ENCODE measurements at places on chromosomes 11 and 22.

DNA sequence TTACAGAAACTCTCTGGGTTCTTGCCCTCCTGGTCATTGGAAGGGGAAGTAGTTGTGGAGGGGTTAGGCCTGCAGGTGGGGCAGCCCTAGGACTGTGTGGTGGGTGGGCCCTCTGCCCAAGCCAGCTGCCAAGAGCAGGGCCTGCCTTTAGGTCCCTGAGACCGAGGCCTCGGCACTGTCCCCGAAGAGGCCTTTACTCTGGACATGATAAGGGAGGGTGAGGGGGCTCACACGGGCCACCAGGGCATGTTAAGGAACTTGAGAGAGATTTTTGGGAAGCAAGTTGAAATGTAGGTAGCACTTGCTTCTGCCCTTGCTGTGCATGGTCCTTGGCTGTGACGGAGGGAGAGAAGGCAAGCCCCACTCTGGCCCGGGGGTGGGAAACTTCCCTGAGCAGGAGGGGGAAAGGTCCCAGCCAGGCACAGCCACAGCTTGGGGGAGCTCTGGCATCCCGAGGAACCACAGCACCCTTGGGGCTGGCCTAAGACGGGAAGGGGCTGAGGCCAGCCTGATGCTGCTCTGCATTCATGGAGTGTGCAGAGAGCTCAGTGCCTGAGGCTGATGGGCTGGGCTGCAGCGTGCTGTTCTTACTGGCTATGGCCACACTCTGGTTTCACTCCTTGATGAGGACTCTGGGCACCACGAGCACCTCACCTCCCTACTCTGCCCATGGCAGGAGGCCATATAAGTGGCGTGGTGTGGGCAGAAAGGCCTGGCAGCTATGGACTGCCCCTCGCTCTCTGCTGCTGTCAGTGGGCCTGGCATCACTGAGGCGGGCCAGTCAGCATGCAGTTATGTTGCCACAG, 7.8 kb upstream of the RANBP1 start:
- no peak for DNase-seq

GRCh38 chr22:23085785-23086184, 15.5 kb downstream of the GNAZ start:
- DNase-seq = no peak

DNA sequence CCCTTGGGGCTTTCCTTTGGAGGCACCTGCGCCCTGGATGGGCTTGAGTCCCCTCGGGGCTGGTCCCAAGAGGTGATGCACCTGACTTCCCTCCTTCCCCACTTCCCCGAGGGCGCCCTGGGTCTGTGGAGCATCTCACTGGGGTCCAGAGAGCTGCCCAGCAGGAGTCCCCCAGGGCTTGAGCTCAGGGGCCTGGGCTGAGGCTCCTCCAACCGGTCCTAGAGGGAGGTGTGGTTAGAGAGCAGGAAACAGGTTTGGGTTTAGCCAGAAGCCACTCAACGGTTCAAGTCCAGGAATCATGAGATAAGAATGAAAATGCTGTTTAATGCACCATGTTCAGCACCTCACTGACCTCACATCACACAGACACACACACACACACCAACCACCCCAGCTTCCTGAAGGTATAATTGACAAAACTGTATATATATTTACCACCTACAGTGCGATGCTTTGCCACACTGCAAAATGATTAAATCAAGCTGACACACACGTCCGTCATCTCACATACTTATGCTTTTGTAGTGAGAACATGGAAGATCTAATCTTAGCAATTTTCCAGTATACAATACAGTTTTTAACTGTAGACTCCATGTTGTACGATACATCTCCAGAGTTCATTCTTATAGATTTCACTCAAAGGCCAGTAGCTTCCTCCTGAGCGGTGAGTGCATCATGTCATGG, 628 bp upstream of the IGLL1 start:
- DNase-seq = no peak

GRCh38 chr11:19821412-19821875, 108.8 kb downstream of the NAV2 start:
- no peak for DNase-seq

- no peak for DNase-seq
Measured at GRCh38 chr11:71451596-71452198, 1.3 kb upstream of the NADSYN1 start.

GRCh38 chr11:88469561-88470225, 132.2 kb upstream of the CTSC start:
- no peak for DNase-seq

- DNase-seq = no peak
Measured at GRCh38 chr11:10920205-10920604, 62.4 kb upstream of the ZBED5 start.

- DNase-seq = no peak
Measured at GRCh38 chr11:2442589-2442988, 1.7 kb downstream of the TRPM5 start.

DNA sequence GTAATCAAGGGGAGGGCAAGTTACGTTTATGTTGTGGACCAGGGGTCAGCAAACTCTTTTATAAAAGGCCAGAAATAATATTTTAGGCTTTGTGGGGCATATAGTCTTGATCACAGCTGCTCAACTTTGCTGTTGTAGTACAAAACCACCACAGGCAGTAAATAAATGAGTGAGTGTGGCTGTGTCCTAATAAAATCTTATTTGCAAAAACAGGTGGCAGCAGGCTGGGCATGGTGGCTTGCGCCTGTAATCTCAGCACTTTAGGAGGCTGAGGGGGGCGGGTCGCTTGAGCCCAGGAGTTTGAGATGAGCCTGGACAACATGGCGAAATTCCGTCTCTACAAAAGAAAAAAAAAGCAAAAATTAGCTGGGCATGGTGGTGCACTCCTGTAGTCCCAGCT, 57.9 kb upstream of the NUP160 start:
- DNase-seq = no peak

GRCh38 chr11:118168751-118169150, 7.7 kb downstream of the SCN2B start:
- DNase-seq = no peak

GRCh38 chr11:87397011-87397865, 359.5 kb downstream of the TMEM135 start:
- no peak for DNase-seq

- no peak for DNase-seq
Measured at GRCh38 chr11:109264128-109264527, 157.9 kb upstream of the C11orf87 start.

- no peak for DNase-seq
Measured at GRCh38 chr11:131638889-131639288, 268.5 kb downstream of the NTM start.

GRCh38 chr11:119323532-119324033, 6.7 kb upstream of the MCAM start:
- no peak for DNase-seq

DNA sequence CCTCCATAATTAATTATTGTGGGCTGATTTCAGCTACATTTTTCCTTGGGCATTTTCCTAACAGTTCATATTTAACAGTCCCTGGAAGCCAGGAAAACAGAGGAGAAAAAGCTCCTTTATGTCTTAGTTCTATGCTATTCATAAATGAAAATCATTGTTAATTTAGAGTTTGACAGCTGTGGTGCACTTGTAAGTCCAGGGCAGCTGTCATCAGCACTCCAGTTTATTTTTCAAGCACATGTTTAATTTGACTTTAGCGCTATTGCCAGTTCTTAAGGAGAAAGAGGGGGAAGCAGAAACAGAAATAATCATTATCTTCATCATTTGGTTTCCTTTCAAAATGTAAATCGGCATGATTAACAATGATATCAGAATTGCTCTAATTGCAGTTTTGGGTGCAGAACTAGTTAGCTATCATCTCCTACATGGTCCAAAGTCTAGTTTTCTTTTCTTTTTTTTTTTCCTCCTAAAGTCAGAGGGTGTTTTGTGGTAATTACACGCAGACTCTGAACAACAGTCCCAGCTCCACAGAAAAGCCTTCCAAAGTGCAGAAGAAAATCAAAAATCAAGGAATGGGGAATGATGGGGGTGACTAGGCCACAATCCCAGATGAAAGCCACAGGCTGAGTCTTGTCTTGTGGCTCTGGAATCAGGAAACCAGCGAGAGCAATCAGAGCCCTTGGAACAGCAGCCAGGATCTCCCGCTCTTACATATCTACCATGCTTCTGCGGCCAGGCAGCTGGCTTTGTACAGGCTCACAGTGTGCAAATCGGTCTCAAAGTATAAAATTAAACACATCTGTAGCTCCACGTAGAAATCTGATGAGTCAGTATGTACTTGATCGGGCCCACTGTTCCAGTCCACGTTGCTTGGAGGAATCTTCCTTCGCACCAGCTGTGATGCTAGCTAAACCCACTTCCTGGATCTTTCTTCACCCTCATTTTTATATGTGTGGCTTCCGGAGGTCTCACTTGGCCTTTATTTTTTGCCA, 91.9 kb downstream of the SPON1 start:
- DNase-seq = peak; percentile 32

- DNase-seq = no peak
Measured at GRCh38 chr11:40175980-40176379, 1283.5 kb downstream of the LRRC4C start.

GRCh38 chr11:2777871-2778629, 78.3 kb upstream of the KCNQ1OT1 start:
- no peak for DNase-seq

- no peak for DNase-seq
Measured at GRCh38 chr11:7353100-7353499, 101.4 kb downstream of the SYT9 start.

GRCh38 chr11:12247543-12248254, 129.7 kb upstream of the PARVA start:
- DNase-seq = no peak

DNA sequence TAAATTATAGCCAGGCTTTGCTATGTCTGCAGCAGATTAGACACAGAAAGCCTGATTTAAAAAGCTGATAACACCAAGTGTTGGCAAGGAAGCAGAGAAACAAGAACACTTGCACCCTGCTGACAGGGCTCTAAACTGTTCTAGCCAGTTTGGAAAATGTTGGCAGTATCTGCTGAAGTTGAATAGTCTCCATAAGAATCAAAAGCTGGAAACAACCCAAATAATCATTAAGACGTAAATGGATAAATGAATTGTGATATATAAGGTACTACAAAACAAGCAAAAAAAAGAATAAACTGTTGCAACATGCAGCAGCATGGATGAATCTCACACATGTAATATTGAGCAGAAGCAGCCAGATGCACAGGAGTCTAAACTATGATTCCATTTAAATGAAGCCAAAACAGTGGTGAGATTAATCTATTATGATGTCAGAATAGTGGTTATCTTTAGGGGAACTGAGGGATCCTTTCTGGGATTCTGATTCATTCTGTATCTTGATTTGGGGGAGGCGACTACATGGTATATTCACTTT, 40.4 kb upstream of the ADORA2A start:
- DNase-seq = no peak

DNA sequence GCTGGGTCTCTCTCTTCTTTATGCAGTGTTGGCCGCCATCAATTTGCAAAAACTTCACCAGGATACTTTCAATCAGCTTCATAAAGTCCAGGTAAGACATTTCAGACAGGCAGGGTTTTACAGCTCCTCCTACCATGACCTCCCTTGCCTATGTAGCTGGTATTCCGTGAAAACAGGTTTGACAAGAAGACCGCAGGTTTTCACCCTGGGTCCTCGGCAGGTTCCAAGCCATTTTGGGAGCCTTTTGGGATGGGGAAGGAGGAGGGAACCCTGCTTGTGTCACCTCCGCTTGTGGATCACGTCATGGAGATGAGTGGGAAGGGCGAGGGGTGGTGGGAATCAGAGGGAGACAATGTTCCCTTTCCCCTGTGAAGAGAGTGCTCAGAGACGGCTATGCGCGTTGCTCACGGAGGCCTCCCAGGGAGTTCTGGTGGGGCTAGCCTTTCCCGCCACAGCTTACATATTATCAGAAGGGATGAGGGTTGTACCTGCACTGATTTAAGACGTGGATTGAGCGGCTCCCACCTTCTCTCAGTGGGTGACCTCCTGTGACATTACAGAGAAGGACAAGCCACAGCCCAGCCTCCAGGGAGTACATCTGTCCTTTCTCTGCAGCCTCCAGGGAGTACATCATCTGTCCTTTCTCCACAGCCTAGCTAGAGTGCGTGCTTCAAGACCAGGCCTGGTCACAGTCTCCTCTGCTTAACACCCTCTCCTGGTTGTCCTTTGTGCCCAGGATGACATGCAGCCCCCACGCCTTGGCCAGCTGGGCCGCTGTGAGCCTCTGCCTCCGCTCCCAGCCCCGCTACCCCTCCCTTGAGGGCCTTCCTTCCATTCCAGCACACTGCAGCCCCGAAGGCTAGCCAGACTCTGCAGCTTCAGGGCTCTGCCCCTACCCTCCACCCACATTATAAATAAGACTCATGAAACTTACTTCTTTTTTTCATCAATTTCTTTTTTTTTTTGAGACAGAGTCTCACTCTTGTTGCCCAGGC, 17.2 kb downstream of the GLB1L3 start:
- DNase-seq = no peak

DNA sequence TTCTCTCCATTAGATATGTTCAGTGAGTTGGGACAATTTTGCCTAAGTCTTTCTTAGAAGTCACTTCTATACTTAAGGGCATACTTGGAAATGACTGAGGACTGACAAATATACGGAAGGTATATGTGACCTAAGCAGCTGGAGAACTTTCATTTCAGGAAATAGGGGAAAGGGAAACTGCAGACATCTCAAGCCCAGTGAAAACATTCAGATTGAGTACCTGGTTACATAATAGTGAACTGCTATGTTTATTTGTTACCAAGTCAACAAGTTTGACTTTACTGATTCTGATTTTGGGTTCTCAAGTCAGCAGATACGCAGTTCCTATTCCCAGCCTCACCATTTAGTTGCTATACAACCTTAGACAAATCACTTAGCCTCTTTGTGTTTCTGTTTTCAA, 1173.9 kb downstream of the LRRC4C start:
- no peak for DNase-seq

GRCh38 chr11:29153078-29153477, 863.8 kb downstream of the KCNA4 start:
- no peak for DNase-seq

DNA sequence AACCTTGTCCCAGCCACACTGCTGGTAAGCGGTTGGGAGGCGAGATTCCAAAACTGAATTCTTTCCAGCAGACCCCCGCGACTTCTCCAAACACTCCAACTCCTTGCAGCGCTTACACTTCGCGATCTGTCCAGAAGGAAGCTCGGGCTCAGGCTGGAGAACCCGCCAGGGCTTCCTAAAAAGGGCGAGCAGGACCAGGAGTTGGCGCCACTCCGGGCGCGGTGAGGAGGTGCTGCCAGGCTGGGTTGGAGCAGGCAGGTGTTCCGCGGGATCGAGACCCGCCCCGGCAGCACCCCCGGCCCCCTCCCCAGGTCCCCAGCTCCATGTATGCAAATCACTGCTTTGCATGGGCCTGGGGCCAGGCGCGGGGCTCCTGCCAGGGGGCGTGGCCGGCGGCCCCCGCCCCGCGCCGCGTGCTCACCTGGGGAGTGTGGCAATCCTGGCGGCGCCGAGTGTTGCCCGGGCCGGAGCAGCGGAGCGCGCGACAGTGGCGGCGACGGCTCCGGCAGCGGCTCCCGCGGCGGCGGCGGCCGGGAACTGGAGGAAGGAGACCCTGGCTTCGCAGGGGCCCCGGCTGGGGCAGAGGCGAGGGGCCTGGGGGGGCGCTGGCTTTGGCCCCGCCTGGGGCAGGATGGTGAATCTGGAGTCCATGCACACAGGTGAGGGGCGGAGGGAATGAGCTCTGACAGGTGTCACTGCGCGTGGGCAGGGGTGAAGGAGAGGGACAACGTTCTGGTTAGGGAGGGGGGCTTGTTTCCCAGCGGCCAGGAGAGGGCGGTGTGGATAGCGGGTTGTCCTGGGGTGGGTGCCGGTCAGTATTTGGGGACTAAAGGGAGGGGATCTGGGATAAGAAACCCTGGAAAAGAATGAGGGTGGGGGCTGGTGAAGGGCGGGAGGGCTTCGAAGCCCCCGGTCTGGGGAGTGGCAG, at the start of gene POU2F3:
Gene POU2F3, plus strand, starts transcription at position 428 of the 928 bp plus-strand sequence. Its CDS starts 204 bp downstream, at position 632.
- no peak for DNase-seq

- DNase-seq = no peak
Measured at GRCh38 chr22:38733329-38733723, 22.5 kb downstream of the SUN2 start.

GRCh38 chr11:16859651-16860050, 121.2 kb downstream of the C11orf58 start:
- no peak for DNase-seq

All from non-pigmented ciliary epithelial cell (primary cell).